Neural crest cell (in vitro differentiated cells): ENCODE measurements at places on chromosomes 3 and 15. TPM values are rescaled to one million over a fixed set of nuclear protein-coding genes. Genes with fewer than 3 reads are reported as not detected.

STX19 gene
- total RNA-seq, result not detected in 2 replicates

TMEM158 gene
- 10.6 and 10.7 TPM in 2 replicates for total RNA-seq

FGD5 gene
- total RNA-seq, result 0.27 and 0.61 TPM in 2 replicates

CFAP91 gene
- 7.0 TPM in 2 replicates for total RNA-seq

GCSAM gene
- not detected in 2 replicates for total RNA-seq
